ENCODE measurements at places on chromosomes 11 and 22. TPM values are rescaled to one million over a fixed set of nuclear protein-coding genes. Genes with fewer than 3 reads are reported as not detected.
A peak's percentile ranks its signal among the peaks of the same experiment; 100 is the strongest.

DNA sequence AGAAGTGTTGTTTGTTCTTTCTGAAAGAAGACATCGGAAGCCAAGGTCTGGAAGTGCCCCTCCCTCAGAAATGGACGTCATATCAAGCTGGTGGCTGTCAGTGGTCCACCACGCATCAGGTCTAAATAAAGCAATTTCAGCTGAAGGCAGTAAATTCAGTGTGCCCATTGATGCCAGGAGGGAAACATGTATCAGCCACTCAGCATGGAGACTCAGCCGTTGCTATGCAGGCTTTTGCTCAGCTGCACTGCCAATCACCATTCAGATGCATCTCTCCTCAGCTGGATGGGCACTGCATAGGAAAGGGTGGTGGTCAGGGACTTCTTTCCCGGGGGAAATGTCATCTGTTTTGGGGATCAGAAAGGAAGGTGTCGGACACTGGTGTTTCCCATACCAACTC lies 878.2 kb downstream of the NTM start:
- no peak overlapping the region for H3K27ac ChIP-seq
- no peaks in the 10 kb centered on the region for H3K27me3 ChIP-seq
- peaks cover 13% of the 10 kb centered on the region for H3K4me1 ChIP-seq

GRCh38 chr11:88799771-88800500 lies 265.8 kb downstream of the GRM5 start:
- no peaks in the 10 kb centered on the region for H3K27me3 ChIP-seq
- H3K36me3 ChIP-seq = no peaks in the 10 kb centered on the region

GRCh38 chr22:41987276-41987675 lies 11.3 kb upstream of the WBP2NL start:
- H3K36me3 ChIP-seq = peaks cover 14% of the 10 kb centered on the region
- H3K27me3 ChIP-seq = no peaks in the 10 kb centered on the region
- no peaks in the 10 kb centered on the region for H3K4me1 ChIP-seq
- no peak overlapping the region for H3K4me3 ChIP-seq
- H3K27ac ChIP-seq = no peak overlapping the region

- no peaks in the 10 kb centered on the region for H3K27me3 ChIP-seq
- H3K4me3 ChIP-seq = no peak overlapping the region
- H3K27ac ChIP-seq = no peak overlapping the region
- H3K4me1 ChIP-seq = peaks cover 12% of the 10 kb centered on the region
Measured at GRCh38 chr11:19746086-19746485, 33.4 kb downstream of the NAV2 start.

DNA sequence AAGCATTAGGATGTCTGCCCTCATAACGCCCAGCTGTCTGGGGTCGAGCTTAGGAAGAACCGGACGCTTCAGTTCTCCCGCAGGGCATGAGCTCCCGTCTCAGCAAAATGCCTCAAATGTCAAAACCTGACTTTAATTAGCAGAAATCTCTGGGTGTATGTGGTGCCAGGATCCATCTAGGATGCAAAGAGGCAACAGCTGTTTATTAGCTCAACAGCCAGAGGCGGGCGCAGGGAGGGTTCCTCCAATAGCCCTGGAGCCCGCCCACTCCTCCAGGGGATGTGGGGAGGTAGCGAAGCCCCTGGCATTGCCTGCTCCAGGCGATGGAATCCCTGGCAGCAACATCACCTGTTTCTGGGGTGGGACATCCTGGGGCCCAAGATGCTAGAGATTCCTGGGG lies 39.4 kb upstream of the RTL6 start:
- no peak for DNase-seq
- H3K36me3 ChIP-seq = no peaks in the 10 kb centered on the region
- H3K4me1 ChIP-seq = no peaks in the 10 kb centered on the region

- DNase-seq = no peak
- H3K27ac ChIP-seq = no peak overlapping the region
- no peak overlapping the region for H3K4me3 ChIP-seq
- no peaks in the 10 kb centered on the region for H3K27me3 ChIP-seq
- H3K36me3 ChIP-seq = no peaks in the 10 kb centered on the region
Measured at GRCh38 chr11:76303399-76303798, 77.5 kb downstream of the THAP12 start.

DNA sequence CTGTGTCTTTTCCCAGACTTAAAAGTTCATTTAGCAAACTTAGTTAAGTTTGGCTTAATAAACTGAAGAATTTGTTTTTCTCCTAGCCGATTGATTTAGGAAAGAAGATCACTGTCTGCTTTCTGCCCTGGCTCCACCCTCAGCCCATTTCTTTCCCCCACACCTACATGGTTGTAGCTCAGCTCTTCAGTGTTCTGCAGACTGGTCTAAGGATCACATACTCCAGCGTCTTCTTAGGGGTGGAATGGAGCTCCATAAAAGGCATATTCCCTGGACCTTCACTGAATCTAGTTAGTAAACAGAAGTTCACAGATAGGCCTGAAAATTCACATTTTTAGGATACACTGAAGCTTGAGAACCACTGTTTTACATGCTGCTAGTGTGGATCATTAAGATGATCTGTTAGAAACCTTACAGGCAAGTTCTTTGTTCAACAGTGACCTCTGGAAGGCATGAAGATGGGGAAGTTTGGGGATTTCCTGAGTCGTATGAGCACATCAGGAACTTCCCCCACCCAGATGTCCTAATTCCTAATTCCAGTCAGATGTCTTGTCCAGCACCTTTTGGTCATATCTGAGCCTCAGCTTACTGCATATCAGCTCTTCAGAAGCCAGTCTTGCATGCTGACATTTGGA lies 16.8 kb downstream of the PIWIL4 start:
- peaks cover 12% of the 10 kb centered on the region for H3K27me3 ChIP-seq
- H3K4me3 ChIP-seq = no peak overlapping the region
- H3K27ac ChIP-seq = no peak overlapping the region
- H3K4me1 ChIP-seq = no peaks in the 10 kb centered on the region

Gene PATE2
- total RNA-seq = not detected

DNA sequence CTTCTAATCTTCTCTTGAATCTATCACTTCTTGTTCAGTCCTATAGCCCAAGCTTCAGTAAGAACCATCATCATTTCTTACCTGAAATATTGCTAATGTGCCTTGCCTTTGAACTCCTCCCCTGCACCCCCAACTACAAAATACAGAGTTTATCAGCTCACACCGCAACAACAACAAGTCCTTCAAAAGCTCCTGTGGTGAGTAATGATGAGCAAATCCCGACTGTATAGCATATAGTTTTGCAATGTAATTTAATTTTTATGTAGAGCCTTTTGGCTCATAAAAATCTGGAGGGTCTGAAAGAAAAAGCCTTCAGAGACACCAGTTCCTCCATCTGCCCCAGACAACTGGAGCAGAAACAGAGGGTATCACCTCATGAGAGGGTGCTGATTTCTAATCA lies 124.7 kb downstream of the ARHGAP32 start:
- no peaks in the 10 kb centered on the region for H3K36me3 ChIP-seq
- no peaks in the 10 kb centered on the region for H3K4me1 ChIP-seq
- DNase-seq = no peak
- H3K27me3 ChIP-seq = no peaks in the 10 kb centered on the region
- H3K4me3 ChIP-seq = no peak overlapping the region

GRCh38 chr11:94648789-94649188 lies 81.6 kb downstream of the PIWIL4 start:
- peak overlapping the region; percentile 91 for H3K27ac ChIP-seq
- DNase-seq = no peak
- peaks cover 84% of the 10 kb centered on the region for H3K36me3 ChIP-seq

GRCh38 chr11:46984987-46985386 lies 48.4 kb downstream of the CSTPP1 start:
- H3K36me3 ChIP-seq = peaks cover 9% of the 10 kb centered on the region
- H3K4me3 ChIP-seq = no peak overlapping the region
- H3K4me1 ChIP-seq = no peaks in the 10 kb centered on the region
- H3K27ac ChIP-seq = no peak overlapping the region

DNA sequence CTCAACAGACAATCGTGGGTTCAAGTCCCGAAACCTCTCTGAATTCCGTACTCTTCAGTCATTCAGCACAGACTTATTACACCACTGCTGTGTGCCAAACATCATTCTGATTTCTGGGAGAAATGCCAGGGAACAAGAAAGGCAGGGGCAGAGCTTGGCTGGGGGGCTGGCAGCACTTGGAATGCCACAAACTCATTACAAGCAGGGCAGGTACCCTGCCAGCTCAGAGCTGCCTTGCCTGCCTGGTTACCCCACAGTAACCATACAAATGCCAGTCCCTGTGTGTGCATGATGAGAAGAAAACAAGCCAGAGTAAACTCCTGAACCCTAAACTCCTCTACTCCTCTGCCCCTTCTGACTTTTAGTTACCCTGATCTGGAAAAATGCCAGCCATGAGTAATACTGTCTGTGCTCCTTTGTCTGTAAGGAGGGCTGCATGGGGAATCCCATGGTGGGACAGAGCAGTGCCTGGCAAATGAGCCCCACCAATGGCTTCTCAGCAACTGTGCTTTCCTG lies 6.9 kb upstream of the RAD9A start:
- H3K27ac ChIP-seq = no peak overlapping the region
- peaks cover 38% of the 10 kb centered on the region for H3K27me3 ChIP-seq
- DNase-seq = no peak
- H3K36me3 ChIP-seq = no peaks in the 10 kb centered on the region
- H3K4me1 ChIP-seq = peaks cover 25% of the 10 kb centered on the region
- H3K4me3 ChIP-seq = no peak overlapping the region

DNA sequence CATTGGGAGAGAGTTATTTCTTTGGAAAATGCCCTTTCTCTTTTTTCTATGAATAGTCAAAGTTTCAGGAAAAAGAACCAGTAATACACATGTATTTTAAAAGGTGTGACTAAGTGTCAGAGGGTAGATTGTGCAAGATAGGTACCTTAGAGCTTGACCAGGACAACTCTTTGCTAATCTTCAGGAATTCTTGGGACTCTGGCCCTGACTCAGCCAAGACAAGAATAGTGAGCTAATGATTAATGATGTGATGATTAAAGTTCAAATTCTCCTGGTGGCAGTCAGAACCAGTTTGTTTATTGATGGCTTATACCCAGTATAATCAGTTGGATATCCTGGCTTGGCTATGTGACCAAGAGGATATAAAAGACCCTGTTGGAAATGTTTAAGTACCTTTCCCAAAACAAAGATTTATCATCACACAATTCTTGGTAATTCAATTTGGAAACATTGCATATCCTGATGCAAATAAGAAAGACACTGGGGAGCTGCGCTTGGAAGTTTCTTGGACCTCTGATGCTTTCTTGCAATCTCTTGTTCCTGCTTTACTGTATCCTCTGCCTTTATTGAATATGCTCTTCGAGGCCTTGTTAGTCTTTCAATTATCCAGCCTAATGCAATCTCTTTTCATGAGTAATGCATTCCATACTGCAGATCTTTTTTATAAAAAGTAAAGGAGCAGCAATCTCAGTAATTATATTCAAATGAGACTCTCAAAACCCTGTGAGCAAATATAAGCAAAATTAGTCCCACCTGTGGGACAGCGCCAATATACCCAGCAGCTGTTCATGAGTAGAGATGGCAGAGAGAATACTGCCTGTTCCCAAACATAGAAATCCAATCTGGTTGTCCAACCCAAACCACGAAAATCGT lies 48.0 kb upstream of the CEP126 start:
- H3K36me3 ChIP-seq = peaks cover 7% of the 10 kb centered on the region
- H3K4me1 ChIP-seq = peaks cover 18% of the 10 kb centered on the region
- no peak overlapping the region for H3K27ac ChIP-seq
- H3K27me3 ChIP-seq = no peaks in the 10 kb centered on the region
- no peak for DNase-seq

DNA sequence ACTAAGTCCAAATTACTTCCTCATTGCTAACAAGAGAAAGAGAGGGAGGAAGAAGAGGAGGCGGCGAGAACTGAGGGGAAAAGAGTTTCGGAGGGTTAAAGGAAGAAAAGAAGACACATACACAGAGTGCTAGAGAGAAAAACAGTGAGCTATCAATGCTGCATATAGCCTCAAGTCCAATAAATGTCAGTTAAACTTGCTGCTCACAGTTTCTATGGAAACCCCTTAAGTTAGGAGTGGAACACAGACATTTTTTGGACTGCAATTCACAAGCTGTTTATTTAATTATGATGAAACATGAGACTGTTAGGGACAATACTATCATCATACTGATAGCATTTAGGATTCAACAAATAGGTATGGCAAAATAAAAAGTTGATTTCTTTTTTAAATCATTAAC lies 1320.4 kb downstream of the LRRC4C start:
- no peaks in the 10 kb centered on the region for H3K4me1 ChIP-seq
- H3K27ac ChIP-seq = no peak overlapping the region
- peaks cover 12% of the 10 kb centered on the region for H3K36me3 ChIP-seq
- peaks cover 40% of the 10 kb centered on the region for H3K27me3 ChIP-seq

Gene GTSE1
- total RNA-seq = 45.4 TPM

All from WTC11 (cell line).